ENCODE measurements at places on chromosomes 1 and 21.

DNA sequence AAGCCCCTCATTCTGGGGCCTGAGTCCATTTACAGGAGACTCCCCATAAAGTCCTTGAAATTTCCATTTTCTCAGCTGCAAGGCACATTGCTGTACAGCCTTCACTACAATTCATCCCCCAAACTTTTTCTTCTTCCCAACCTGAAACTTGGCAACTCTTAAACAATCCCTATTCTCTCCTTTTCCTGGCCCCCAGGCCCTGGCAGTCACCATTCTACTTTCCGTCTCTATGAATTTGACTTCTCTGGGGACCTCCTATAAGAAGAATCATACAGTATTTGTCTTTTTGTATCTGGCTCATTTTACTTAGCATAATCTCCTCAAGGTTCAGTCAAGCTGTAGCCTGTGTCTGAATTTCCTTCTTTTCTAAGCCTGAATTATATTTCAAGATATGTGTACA is 332.9 kb downstream of the PCP4 start:
- no peak for DNase-seq

DNA sequence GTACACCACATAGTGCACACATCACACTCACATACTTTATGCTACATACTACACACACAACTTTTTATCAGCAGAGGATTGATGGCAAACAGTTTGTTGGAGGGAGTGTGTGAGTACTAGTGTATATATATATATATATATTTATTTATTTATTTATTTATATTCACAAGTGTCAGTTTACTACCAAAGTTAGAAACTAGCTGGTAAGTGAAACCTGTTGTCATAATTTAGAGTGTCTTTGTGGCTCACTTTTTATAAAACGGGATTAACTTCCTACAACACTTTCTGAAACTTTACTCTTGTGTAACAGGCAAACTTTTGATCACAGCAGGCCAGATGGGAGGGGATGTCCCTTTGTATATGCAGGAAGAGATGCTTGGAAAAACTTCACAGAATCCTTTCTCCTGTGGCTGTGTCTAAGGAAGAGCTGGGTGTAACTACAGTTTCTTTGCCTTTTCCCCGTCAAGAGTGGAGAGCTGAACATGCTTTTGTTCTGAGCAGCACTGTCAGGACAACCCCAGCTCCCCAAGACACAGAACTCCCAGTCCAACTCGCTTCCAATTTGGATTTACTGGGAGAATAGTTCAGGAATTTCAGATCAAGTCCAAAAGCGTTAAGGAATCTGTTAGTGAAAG is 1.9 kb upstream of the SAMD13 start:
- DNase-seq, result no peak

DNA sequence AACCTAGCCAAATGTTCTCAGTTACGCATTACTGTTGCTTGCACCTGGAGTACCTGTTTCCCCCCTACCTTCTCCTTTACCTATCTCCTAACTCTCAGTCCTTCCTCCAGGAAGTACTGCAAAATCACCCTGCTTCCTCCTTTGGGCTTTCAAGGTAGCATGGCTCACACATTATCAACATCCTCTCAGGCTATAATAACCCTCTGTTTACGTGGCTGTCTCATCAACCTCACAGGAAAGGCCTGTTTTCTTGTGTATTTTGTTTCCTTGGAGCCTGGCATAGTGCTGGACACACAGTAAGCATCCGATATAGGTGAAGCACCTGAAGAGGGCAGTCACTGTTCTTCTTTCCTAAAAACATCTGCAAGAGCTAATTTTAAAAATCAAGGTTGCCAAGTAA is 32.7 kb upstream of the ANGPTL7 start:
- DNase-seq, result no peak

GRCh38 chr1:151312411-151312810 is 14.8 kb downstream of the PI4KB start:
- DNase-seq, result no peak

- no peak for DNase-seq
Observed at GRCh38 chr1:81731989-81732388, 68.7 kb upstream of the ADGRL2 start.

GRCh38 chr1:92820024-92820423 is 11.8 kb upstream of the RPL5 start:
- no peak for DNase-seq

- no peak for DNase-seq
Observed at GRCh38 chr1:178311164-178311563, 185.6 kb downstream of the CLEC20A start.

Measured in activated CD4-positive, alpha-beta T cell treated with anti-CD3 and anti-CD28 coated beads, Interleukin-2, amount 50 U/mL, for 24 hours (primary cell).